NCI-H2081 treated with DMSO at 0.1 percent for 48 hours (cell line): ENCODE measurements at places on chromosomes 7 and 10.

GRCh38 chr10:110802090-110802489 lies 69.6 kb upstream of the PDCD4 start:
- no peak for DNase-seq

DNA sequence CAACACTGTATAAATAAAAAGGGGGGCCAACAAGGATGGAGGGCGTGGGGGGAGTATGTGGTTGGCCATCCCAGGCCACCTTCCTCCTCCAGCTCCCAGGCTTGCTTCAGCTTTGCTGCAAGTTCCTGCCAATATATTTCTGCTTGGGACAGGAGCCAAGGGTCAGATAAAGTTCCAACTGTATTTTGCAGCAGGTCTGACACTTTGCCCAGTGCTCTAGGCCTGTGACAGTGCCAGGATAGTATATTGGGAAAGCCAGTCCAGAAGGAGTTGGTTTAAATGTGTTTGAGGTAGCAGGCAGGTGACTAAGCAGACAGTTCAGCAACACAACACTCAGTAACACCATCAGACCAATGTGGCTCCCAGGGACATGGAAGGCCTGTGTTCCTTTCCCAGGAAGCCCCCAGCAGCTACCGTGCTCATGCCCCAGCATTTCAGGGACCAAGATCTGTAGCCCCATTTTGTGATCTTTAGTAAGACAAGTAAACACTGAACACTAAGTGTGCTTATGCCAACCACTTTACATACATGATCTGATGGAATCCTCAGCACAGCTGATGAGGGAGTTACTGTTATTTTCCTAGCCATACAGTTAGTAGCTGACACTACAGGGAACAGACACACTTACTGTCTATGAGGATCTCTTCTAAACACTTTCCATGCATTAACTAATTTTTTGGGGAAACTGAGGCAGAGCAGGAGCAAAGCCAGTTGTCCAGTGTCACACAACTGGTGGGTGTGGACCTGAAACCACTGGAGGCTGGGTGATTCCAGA lies 38.9 kb downstream of the DNAJB12 start:
- DNase-seq, result no peak

DNA sequence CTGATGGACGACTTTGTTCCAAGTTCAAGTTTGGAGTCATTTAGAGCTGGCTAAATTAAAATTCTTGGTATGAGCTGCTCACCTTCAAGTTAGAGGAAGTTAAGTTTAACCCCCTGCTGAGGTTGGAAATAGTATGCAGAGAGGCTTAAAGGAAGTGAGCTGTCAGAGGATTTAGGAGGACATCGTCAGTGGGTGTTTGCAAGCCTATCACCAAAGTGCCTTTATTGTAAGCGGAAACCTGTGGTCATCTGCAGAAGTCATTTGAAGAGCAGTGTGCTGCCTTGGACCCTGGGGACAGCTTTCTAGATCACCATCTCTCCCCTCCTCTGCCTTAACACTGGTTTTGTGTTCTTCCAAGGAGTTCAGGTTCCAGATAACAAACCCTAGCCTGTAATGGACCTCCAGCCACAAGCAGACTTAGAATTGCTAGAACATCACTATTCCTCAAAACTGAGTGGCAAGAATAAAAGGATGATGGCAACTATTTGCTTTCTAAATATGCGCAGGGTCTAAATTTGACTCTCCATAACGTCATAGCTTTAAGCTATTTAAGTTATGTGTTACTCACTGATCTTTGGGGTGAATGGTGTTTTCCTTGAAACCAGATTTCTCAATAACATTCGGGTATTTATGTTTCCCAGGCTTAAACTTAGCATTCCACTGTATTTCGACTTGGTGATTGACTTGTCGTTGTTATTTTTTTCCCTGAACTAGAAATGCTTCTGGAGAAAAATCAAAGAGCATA lies 93.4 kb downstream of the SLC39A12 start:
- DNase-seq, result no peak

GRCh38 chr7:2228921-2229320 lies 3.8 kb downstream of the MAD1L1 start:
- DNase-seq, result no peak

DNA sequence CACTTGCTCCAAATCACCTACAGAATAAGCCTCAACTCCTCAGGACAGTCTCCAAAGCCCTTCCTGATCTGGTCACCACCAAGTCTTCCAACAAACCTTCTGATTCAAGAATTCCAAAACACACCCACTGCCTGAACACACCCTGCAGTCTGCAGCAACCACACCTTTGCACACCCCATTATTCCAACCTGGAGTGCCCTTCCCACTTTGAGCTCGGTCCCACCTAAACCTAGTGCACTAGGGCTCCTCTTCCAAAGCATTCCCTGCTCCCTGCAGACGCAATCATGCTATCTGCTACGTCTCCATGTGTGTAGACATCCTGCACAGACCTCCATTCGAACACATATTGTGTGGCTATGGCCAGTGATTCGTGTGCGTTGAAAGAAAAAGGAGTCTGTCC lies 289.3 kb downstream of the GRID1 start:
- no peak for DNase-seq

GRCh38 chr10:61987951-61988379 lies 86.5 kb downstream of the ARID5B start:
- no peak for DNase-seq

DNA sequence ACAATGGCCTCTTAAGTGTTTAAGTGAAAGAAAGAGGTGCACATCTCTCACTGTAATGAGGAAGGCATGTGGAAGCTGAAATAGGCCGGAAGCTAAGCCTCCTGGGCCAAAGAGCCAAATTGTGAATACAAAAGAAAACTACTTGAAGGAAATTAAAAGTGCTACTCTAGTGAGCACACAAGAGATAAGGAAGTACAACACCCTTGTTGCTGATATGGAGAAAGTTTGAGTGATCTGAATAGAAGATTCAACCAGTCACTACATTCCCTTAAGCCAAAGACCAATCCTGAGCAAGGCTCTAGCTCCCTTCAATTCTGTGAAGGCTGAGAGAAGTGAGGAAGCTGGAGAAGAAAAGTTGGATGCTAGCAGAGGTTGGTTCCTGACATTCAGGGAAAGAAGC lies 8.2 kb downstream of the DKK1 start:
- DNase-seq, result no peak

DNA sequence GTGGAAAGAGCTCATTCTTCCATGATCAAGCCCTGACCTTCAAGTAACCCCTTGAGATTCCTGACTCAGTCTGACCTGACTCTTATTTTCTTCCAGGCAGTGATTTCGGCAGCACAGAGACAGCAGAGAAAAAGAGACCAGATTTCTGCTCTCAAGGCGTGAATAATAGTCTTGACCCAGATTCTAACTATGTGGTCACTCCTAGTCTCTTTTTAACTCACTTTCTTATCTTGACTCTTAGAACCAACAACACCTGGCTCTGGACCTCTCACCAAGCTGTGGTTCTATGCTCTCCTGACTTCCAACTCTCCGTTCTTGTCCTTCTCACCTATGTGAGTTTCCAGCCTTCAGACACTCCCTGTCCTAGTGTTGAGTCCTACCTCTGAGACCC lies 36.9 kb upstream of the KDM7A start:
- DNase-seq, result no peak

DNA sequence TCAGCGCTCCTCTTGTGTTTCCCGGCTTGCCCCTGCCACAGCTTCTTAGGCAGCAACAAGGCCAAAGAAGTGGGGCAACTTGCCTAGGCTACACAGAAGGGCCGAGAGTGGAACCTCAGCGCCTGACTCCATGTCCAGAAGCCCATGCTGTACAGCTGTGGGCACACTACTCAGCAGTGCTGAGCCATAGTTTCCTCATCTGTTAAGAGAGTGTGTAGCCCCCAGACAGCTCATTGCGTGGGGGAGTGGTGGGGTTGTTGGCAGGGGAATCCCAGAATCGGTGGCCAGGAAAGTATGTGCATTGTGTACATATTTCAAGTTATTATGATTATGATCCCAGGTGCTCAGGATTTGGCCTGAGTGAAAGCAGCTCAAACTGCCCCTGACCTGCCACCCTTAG lies 96.2 kb downstream of the CDH23 start:
- no peak for DNase-seq

DNA sequence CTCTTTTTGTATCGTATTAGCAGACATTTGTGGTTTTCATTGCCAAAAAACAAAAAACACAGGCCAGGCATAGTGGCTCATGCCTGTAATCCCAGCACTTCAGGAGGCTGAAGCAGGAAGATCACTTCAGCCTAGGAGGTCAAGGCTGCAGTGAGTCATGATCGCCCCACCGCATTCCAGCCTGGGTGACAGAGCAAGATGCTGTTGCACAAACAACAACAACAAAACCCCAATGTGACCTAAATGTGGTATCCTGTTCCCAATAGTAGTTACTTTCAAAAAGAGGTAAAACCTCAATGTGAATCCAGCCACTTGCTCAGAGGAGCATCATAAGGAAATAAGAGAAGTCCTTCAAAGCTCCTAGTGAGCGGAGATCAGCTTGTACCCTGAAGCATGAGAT lies 45.8 kb upstream of the SKAP2 start:
- DNase-seq, result no peak

DNA sequence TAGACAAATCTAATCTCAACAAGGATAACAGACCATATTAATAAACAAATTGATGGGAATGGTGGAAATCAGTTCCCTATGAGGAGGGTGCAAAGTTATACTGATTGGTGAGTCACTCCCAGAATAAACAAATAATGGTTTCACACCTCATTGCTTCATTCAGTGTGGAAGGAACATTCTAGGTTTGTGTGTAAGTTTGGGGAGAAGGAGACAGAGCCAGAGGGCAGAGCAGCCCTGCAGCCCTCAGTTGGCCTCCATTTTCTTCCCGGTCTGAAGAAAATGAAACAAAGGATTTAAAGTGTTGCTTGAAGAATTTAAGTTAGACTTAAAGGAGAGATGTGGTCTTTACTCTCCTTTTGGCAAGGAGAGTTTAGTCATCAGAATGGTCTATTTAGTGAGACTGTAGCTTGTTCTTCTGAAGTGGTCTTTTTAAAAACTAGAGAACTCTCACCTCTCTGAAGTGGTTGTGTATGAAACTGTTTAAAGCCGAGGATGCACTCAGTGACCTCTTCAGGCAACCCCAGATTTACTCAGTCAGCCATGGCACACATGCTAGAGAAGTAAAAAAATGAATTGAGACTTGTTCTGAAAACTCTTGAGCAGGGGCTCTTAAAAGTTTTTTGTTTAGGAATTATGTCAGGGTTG lies 27.2 kb downstream of the IKZF1 start:
- no peak for DNase-seq

DNA sequence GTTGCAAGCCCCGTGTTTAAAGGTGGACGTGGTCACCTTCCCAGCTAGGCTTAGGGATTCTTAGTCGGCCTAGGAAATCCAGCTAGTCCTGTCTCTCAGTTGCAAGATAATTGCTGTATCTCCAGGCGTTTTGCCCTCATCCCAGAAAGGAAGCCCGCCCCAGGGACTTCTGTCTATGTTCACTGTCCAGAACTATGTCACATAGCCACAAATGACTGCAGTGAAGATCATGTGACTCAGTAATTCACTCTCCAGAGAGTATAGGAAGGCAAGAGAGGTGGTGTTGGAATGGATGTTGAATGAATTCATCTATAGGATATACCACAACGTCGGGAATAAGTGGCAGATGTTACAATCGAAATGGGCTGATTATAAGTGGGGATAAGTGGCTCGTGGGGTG lies 349 bp upstream of the ERVW-1 start:
- DNase-seq, result no peak

- DNase-seq, result peak; percentile 27
These were observed 1247.8 kb downstream of the GATA3 start for GRCh38 chr10:9302140-9302746.

- no peak for DNase-seq
These were observed 92.7 kb downstream of the LSMEM1 start for GRCh38 chr7:112573302-112574039.

- no peak for DNase-seq
These were observed 1.7 kb upstream of the CD36 start for GRCh38 chr7:80636709-80637108.

DNA sequence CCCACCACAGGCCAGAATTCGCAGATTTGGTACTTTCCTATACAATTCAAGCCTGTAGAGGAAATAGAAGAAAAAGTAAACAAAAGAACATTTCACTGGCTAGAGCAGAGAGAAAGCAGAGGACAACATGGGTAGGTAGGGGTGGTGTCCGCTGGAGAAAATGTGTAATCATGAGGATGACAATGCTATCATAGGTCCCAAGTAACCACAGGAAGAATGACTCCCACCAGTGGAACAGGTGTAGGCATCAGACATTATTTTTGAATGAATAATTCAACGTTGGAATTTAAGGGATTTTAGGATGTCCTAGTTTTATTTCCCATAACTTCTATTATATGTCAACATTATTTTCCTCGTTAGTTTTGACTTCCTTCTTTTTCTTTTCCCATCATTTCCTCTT lies 248.9 kb downstream of the DGKI start:
- no peak for DNase-seq

DNA sequence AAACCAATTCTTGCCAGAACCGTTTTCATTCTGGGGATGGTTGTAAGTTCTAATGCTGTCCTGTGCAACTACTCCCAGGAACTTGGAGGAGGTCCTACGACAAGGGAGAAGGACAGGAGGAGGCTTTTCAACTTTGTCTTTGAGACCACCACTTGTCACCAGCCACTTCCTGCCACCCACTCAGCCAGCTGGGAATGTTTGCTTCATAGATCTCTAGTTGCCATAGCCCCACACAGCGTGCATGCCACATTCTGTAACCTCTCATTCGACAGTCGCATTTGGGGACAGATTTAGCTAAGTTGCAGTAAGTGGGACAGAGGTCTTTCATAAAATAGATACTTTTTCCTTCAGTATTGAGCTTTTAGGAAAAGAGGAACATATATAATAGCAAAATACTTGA lies 78.0 kb downstream of the TAF3 start:
- DNase-seq, result no peak

GRCh38 chr10:12656518-12657142 lies 307.3 kb downstream of the CAMK1D start:
- peak; percentile 13 for DNase-seq

- DNase-seq, result no peak
These were observed 47.7 kb upstream of the PLEKHA1 start for GRCh38 chr10:122326806-122327205.

- DNase-seq, result no peak
These were observed 27.3 kb upstream of the MRC1 start for GRCh38 chr10:17781856-17782255.

- no peak for DNase-seq
These were observed 75.9 kb downstream of the MYL10 start for GRCh38 chr7:101553018-101553770.

GRCh38 chr7:28081016-28081415 lies 99.6 kb downstream of the JAZF1 start:
- no peak for DNase-seq

DNA sequence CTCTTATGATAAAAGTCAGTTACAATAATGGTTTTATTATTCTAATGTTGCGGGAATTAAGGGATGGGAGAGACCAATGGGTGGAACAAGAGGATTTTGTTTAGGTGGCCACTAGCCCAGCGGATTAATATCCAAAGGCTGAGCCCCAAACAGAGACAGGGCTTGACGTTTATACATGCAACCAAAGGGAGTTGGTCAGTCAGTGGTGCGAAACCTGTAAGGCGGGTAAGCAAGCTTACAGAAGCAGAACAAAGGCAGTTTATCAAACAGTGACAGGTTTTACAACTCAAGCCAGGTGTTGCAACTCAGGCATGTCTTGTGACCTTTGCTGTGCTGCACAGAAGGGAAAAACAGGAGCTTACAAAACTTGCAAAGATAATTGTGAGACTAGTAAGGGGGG lies 622.9 kb upstream of the MBL2 start:
- no peak for DNase-seq
